AG10803 (cell line): ENCODE measurements at places on chromosomes 2 and 18.

GRCh38 chr2:160703648-160704585 lies 210.3 kb upstream of the RBMS1 start:
- peak; percentile 61 for DNase-seq

- DNase-seq, result peak; percentile 97
Observed at GRCh38 chr2:160209516-160209856, 9.4 kb upstream of the ITGB6 start.

DNA sequence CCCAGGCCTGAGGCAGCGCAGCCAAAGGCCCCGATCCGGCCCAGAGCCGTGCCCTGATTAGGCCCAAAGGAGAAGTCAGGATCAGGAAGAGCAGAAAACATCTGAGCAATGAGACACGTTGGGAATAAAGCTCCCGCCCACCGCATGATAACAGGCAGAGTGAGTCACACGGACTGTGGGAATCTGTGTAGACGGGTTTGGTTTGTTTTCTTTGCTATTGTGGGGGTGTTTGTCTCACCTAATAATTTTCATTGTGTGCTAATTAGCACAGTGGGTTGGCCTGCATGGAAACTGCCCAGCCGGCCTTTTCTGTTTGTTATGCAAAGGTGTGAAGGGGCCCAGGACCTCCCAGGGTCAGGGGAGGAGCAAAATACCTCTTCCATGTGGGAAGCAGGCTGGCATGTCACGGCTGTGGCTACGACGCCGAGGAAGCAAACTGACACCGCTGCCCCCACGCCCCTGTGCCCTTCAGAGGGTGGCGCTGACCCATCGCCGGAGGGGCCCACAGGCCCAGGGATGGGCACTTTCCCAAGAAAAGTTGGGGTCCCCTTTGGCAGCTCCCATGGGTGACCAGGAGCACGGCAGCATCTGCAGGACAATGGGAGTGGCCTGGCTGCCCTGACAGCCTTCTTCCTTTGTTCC lies 68.4 kb upstream of the CTDP1 start:
- peak; percentile 27 for DNase-seq

GRCh38 chr2:28869494-28870145 lies 489 bp downstream of the TRMT61B start:
- DNase-seq, result no peak

DNA sequence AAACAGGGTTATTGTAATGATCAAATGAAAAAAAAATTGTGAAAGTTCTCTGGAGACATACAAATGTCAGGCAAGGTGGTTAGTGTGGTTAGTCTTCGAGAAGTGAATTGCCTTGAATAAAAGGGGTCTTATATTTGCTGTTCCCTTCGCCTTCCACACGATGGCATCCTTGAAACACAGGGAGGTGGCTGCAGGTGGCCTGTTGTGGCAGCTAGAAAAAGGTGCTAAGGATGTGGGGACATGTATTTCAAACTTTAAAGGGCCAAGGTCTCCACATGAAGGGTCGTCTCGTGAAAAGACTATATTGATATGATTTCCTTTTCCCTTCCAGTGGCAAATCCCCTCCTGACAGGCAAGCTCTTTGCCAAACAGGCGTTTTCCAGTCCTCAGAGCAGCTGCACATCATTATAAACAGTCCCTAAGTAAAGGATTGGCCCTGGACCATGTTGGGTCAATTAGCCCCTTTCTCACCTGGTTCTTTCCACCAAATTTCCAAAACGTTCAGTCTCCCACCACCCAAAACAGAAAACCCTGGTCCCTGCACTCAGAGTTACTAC lies 68.5 kb downstream of the COPS8 start:
- DNase-seq, result peak; percentile 66

GRCh38 chr2:156590085-156590739 lies 154.0 kb downstream of the GPD2 start:
- DNase-seq, result no peak

DNA sequence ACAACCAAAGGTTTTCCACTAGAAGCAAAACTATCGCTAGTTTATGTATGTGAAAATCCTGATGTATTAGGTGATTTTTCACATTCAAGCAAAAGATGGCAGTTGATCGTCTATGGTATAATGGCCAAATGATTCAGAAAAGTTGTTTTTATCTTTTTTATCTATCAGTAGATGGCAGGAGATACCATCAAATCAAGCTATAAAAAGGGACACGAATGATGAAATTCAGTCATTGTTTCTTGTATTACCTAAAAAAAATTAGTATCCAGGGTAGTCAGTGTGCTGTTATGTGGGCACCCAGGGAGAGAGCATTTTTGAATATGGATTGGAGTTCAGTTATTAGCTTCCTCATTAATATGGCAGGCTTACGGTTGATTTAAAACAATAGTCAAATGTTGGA lies 22.9 kb upstream of the CAVIN2 start:
- no peak for DNase-seq
